Adipose tissue (tissue), 3 donors: ENCODE measurements at places on chromosomes 2 and 18. TPM values are rescaled to one million over a fixed set of nuclear protein-coding genes. Genes with fewer than 3 reads are reported as not detected.

Gene C2orf76
- 10.8 TPM for polyA plus RNA-seq

Gene GRP
- polyA plus RNA-seq, result 0.31 TPM

Gene HS6ST1
- 20.6 TPM for polyA plus RNA-seq

Gene ALPI
- polyA plus RNA-seq, result 0.02 TPM

Gene TMEM17
- polyA plus RNA-seq, result 1.9 TPM

Gene LIPG
- 1.0 TPM for polyA plus RNA-seq

Gene TMEFF2
- polyA plus RNA-seq, result not detected

Gene CNTNAP5
- not detected for polyA plus RNA-seq

Gene SGPP2
- 3.5 TPM for polyA plus RNA-seq

Gene PSMG2
- 61.3 TPM for polyA plus RNA-seq

Gene ATOH8
- 57.5 TPM for polyA plus RNA-seq

Gene MARCO
- 57.9 TPM for polyA plus RNA-seq

Gene KATNAL2
- polyA plus RNA-seq, result 0.86 TPM

Gene PGAP1
- polyA plus RNA-seq, result 1.0 TPM

Gene GALNT14
- polyA plus RNA-seq, result 3.9 TPM

Gene ZNF804A
- 0.06 TPM for polyA plus RNA-seq

Gene ANKRD23
- 0.22 TPM for polyA plus RNA-seq

Gene SNRNP200
- 45.7 TPM for polyA plus RNA-seq

Gene ZC3H6
- polyA plus RNA-seq, result 1.5 TPM

Gene CRACDL
- polyA plus RNA-seq, result 3.6 TPM

Gene TMEM237
- 10.6 TPM for polyA plus RNA-seq

Gene ASXL2
- 4.1 TPM for polyA plus RNA-seq

Gene CFC1
- polyA plus RNA-seq, result 0.56 TPM

Gene SP5
- polyA plus RNA-seq, result 0.28 TPM

Gene CXCR1
- 0.09 TPM for polyA plus RNA-seq

Gene SULT1C2
- 1.1 TPM for polyA plus RNA-seq

Gene RBM44
- polyA plus RNA-seq, result 0.12 TPM

Gene IL18R1
- polyA plus RNA-seq, result 1.2 TPM

Gene DYNAP
- polyA plus RNA-seq, result 0.10 TPM

Gene EN1
- polyA plus RNA-seq, result 0.43 TPM

Gene OTOS
- 0.58 TPM for polyA plus RNA-seq

Gene ACOXL
- not detected for polyA plus RNA-seq

Gene ANKRD29
- 0.92 TPM for polyA plus RNA-seq

Gene ANXA4
- polyA plus RNA-seq, result 205 TPM

Gene PIK3C3
- polyA plus RNA-seq, result 20.5 TPM

Gene KCTD1
- polyA plus RNA-seq, result 12.4 TPM

Gene ABCB11
- 0.90 TPM for polyA plus RNA-seq

Gene DNER
- 10.8 TPM for polyA plus RNA-seq

Gene DNMT3A
- polyA plus RNA-seq, result 9.7 TPM

Gene MAPK4
- polyA plus RNA-seq, result 0.11 TPM

Gene KRTCAP3
- polyA plus RNA-seq, result 6.1 TPM

Gene HOXD3
- polyA plus RNA-seq, result 2.0 TPM
